NCI-H1092 (cell line): ENCODE measurements at places on chromosomes 2 and 18.

DNA sequence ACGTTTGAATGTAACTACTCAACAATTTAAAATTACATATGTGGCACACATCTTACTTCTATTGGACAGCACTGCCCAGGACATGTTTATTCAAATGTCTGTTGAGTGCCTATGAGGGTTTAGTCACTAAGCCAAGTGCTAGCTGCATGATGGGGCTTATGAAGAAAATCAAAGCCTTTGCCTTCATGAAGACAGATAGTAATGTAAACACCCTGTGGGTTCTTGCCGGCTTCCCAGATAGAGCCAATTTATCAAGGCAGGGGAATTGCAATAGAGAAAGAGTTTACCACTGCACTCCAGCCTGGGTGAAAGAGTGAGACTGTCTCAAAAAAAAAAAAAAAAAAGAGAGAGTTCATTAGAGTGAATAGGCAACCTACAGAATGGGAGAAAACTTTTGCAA lies 43.7 kb upstream of the NEB start:
- no peak for DNase-seq

- DNase-seq: no peak
Observed at GRCh38 chr18:48188609-48189008, 220.6 kb downstream of the ZBTB7C start.

DNA sequence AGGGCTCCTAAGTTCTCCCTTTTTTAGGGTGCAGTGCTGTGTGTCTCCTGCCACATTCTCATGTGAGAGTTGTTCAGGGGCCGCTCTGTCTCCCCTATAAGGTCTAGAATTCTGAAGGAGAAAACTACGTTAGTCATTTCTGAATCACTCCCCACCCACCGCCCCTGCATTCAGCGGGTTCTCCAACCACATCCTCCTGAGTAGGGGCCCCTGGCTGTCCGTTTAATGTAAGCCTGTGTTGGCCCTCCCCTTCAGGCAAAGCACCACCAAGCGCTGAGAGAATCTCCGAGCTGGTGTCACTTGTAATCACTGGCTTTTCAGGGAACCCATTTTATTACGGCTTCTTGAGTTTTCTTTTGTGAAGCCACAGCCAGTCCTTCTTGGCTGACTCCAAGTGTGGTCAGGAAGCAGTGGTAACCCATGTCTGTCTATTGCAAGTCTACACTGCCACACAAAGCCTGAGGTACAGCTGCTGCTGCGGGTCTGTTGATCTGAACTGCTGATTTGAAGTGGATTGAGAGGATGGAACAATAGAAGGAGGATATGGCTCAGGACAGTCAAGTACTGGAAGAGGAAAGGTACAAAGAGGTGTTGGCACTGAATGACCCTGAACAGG lies 16.9 kb downstream of the LCT start:
- DNase-seq: no peak

GRCh38 chr2:856456-856855 lies 94.2 kb upstream of the SNTG2 start:
- DNase-seq: no peak

DNA sequence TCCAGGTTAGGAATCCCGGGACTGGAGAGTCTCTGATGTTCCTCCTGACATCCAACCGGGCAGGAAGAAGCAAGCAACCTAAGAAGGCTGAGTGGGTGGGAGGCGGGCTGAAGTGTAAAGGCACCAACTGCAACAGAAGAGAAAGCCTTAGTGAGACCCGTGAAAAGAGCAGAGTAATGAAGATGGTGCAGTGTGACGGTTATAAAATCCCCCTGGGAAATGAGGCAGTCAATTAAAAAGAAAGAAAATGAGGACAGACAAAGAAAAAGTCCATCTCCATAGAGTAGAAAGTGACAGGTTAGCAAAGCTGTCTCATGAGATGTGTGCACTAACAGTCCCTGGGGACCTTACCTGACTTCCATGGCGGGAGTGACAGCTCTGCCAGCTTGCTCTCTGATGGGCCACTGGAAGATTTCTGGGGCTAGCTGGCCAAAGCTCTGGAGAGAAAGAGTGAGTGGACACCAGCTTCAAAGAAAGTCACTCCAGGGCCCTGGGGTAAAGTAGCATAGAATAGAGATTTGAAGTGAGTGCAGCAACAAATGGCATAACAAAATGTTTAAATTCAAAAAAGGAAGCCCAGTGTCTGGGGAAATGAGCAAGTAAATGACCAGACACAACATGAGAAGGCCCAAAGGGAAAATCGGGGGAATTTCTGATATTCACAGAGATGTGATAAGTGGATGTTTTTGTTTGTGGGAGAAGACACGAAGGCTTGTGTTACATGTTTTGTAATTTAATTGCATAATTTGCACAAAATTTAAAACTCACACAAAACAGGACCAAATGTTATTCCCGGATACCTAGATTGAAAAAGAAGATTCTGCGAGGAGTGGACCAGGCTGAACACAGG lies 44.1 kb upstream of the IGFBP2 start:
- no peak for DNase-seq

GRCh38 chr2:54396107-54396506 lies 60.0 kb upstream of the SPTBN1 start:
- DNase-seq: no peak
